Left ventricle myocardium superior (tissue), 1 donor: ENCODE measurements at places on chromosomes 6 and 20. TPM values are rescaled to one million over a fixed set of nuclear protein-coding genes. Genes with fewer than 3 reads are reported as not detected.
A peak's percentile ranks its signal among the peaks of the same experiment; 100 is the strongest.

The SERPINB1 gene
- 25.4 TPM for total RNA-seq

The PKIB gene
- 0.35 TPM for total RNA-seq

The HTR1B gene
- total RNA-seq: not detected

The XKR7 gene
- total RNA-seq: not detected

The ADGRG6 gene
- 3.8 TPM for total RNA-seq

The PRL gene
- total RNA-seq: not detected

The FKBP1C gene
- total RNA-seq: 0.77 TPM

The DDX39B gene
- total RNA-seq: 176 TPM

The PDE7B gene
- total RNA-seq: 24.5 TPM

The HSPA12B gene
- total RNA-seq: 16.2 TPM

DNA sequence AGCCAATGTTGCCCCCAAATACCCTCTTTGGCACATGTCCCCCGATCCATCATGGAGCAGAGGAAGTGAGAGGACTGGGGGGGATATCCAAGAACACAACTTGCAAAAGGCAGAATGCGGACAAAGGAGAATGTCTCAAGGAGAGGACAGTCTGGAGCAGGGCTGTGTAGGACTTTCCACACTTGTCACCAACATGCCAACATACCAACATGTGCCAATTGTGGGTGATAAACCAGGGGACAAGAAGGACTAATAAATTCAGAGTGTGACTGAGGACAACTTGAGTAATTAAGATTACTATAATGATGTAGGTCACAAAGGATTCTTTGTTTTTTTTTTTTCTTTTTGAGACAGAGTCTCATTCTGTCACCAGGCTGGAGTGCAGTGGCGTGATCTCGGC is 8.8 kb downstream of the SLC26A8 start:
- DNase-seq: no peak

- no peak for DNase-seq
These were observed 15.0 kb downstream of the ZNF217 start for GRCh38 chr20:53578492-53579222.

DNA sequence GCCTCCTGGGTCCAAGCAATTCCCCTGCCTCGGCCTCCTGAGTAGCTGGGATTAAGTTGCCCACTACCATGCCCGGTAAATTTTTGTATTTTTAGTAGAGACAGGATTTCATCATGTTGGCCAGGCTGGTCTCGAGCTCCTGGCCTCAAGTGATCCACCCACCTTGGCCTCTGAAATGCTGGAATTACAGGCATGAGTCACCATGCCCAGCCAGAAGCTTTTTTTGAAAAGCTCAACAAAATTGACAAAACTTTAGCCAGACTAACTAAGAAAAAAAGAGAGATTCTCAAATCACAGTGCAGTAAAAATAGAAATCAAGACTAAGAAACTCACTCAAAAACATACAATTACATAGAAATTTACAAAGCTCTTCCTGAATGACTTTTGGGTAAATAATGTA is 420.6 kb downstream of the COL12A1 start:
- no peak for DNase-seq

DNA sequence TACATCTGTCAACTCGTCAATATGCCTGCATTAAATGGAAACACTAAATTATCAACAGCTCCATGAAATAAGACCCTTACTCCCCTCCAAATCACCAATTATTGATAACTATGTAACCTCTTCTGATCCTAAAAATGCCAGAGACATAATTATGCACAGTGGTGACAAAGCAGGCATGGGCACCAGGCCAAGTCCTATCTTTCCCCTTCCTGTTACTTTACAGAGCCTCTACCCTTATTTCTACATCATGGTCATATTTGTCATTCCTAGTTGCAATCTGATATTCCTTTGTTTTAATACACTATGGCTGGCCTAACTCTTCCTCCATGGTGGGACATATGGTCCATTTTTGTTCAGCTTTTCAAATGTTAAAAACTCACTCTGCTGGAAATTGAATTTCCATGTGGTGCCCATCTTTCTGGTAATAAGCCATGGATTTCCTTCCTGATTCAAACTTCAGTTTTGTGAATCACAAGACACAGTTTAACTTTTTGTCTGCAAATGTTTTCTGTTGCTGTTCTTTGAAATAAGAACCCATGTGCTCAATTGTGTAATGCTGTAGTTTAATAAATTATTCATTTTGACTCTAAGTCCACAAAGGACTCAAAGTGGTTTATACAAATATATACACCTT is 41.8 kb upstream of the ARFGEF2 start:
- peak; percentile 44 for DNase-seq

DNA sequence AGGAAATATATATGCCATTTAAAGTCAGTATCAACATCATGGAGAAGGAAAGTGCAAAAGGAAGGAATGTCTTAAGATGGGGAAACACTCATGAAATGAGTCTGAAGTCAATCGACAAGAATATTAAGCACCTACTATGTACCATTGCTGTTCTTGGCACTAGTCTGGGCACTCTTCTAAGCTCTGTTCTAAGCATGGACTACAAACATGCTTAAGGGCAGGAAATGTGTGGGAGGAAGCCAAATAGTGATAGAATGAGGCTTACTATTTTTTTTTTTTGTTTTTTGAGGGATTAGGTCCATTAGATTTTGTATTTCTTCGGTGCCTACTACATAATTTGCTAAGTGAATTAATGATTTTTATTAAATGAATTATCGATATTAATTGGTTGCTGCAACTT is 83.8 kb upstream of the SUPT3H start:
- DNase-seq: no peak

GRCh38 chr6:3569816-3570215 is 113.0 kb upstream of the SLC22A23 start:
- no peak for DNase-seq

- no peak for DNase-seq
These were observed 73.1 kb downstream of the PTCHD4 start for GRCh38 chr6:48037946-48038345.

DNA sequence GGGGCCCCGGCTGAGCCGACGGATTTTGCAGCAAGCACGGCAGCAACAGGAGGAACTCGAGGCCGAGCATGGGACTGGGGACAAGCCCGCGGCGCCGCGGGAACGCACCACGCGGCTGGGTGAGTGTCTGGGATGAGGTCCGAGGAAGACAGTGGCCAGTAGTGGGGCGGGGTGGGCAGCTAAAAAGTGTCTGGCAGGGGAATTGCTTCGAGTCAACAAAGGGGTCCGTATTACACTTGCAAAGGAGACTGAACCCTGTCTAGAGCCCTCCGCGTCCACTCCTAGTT is 356 bp downstream of the BYSL start:
- no peak for DNase-seq

GRCh38 chr20:50554694-50555579 is 44.8 kb downstream of the PTPN1 start:
- no peak for DNase-seq

DNA sequence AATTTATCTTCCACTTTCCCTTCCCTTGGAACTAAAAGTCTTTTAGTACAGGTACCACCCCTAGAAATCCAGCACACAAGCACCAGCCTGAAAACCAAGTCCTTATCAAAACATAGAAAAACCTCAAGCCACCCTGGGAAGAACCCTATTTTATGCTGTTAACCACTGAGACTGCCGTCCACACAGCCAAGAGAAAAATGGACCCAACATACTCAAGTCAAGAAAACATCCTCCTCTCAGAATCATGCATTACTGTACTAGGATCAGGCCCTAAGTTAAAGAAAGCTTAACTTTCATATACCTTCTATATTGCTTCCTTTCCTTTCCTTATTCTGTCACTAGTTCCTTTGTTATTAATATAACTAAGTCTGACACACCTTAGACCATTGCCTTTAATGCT is 16.9 kb upstream of the GOPC start:
- DNase-seq: no peak

GRCh38 chr6:117264369-117264691 is 1.0 kb upstream of the VGLL2 start:
- no peak for DNase-seq

DNA sequence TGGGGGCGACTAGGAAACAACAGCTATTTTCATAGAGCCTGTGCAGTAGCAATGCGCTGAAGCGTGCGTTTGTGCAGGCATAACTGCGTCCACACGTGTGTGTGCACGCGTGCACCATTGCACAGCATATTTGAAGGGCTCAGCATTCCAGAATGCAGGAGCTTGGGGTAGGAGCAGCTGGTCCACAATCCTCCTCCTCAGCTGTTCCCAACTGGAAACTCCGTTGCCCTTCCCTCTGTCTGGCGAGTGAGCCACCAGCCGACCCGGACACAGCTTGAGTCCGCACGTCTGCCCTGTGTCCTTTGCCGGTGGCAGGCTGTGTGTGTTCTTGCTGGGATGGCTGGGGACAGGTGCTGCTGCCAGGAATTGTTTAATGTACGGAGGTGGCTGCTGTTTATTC is 110.2 kb downstream of the SASH1 start:
- no peak for DNase-seq

GRCh38 chr6:52000064-52000463 is 87.3 kb downstream of the PKHD1 start:
- no peak for DNase-seq

DNA sequence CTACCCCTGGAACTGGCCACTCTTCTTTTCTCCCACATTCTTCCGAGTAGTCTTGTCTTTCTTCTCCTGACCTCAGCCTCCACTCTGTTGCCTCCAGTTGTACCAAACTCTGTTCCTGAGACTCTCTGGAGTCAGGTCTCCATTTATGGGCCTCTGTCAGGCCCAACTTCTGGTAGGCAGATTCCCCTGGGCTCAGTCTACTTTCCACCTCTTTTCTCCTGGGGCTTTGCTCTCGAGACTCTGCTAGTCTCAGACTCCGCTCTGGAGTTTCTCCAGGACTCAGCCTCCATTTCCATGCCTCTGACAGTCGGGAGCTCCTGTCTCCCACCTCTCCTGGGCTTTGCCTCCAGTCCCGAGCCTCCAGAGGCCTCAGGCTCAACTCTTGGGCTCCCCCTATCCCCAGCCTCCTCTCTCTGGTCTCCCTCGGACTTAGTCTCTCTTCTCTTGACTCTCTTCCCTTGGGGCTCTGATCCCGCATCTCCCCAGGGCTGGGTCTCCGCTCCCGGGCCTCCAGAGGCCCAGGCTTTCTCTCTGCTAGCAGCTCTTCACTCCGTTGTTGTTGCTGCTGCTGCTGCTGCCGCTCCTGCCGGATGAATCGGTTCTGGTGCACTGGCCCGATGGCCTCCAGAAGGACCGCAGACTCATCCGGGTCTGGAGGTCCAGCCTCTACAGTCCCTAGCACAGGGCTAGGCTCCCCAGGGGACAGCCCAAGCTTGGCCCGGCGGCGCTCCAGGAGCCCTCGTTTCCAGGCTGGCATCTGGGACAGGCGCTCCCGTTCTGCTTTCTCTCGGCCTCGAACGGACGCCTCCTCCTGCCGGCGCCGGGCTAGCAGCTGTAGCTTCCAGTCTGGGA is 1.1 kb downstream of the PPP1R18 start:
- peak; percentile 50 for DNase-seq

DNA sequence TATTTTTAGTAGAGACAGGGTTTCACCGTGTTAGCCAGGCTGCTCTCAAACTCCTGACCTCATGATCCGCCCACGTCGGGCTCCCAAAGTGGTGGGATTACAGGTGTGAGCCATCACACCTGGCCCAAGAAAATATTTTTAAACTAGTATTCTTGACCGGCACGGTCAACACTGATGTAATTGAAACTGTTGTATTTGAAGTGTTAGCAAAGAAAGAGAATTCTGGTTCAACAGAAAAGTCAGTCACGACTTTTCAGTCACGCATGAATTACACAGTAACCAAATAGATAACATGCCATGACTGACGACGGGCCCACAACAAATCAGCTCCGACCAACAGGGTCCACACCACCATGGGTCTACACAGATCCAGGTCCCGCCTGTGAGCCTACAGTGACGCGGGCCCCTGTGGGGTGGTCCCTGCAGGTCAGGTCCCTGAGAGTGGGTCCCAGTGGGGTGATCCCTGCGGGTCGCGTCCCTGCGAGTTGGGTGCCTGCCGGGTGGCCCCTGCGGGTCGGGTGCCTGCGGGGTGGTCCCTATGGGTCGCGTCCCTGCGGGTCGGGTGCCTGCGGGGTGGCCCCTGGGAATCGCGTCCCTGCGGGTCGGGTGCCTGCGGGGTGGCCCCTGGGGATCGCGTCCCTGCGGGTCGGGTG is 1.0 kb downstream of the GMEB2 start:
- DNase-seq: peak; percentile 44

- DNase-seq: no peak
These were observed 7.8 kb upstream of the C2 start for GRCh38 chr6:31919624-31920303.

DNA sequence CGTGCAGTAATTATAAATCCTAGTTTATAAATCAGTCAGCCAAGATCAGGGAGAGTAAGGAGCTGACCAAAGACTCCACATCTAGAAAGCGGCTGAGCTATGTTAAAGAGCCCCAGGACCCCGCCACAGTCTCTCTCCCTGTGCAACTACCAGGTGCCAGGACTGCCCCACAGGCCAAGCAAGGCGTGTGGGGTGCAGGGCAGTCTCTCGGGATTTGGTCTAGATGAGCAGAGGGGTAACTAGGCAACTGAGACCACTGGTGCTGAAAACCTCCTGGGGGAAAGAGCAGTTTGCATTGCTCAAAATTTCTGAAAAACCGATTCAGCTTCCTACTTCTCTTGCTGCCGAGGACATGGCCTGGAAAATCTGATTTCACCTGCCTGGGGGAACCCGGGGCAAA is 10.4 kb downstream of the PMEPA1 start:
- DNase-seq: no peak

DNA sequence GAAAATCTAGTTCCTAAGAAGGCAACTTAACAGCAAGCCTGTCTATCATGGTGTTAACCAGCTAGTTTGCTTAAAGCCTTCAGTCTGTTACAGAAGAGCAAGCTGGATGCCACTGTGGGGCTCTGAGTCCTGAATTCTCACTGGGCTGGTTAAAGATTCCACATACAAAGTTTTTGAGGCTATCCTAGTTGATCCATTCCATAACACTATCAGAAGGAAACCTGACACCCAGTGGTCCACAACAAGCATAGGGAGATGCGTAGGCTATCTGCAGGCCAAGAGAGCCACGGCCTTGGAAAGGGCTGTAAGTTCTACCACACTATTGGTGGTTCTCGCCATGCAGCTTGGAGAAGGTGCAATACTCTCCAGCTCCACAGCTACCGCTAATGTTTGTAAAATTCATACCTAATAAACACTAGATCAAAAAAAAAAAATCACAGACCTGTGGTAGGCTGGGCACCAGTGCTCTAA is 420 bp upstream of the MCCD1 start:
- no peak for DNase-seq

DNA sequence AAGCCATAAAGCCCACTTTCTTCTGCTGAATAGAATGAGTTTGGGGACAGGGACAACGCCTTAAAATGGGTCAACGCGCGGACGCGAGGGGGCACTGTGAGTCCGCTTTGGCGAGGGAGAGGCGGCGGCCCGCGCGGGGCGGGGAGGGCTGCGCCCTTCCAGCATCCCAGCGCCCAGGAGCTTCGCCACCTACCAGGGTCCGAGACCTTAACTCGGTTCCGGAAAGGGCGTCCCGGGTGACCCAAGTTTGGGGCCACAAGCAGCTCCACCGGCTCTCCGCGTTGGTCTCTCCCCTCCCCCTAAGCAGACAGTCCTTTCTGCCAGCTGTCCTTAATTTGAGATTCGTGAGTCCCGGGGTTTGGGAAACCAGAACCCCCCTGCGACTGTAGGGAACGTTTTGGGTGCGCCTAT is 1.8 kb upstream of the SAMD5 start:
- DNase-seq: peak; percentile 87

GRCh38 chr6:53837865-53838769 is 43.3 kb downstream of the LRRC1 start:
- DNase-seq: no peak
